Stimulated activated CD8-positive, alpha-beta memory T cell treated with anti-CD3 and anti-CD28 coated beads, Interleukin-2, amount 100 ng/mL, for 48 hours (primary cell): ENCODE measurements at places on chromosomes 1 and 21.

DNA sequence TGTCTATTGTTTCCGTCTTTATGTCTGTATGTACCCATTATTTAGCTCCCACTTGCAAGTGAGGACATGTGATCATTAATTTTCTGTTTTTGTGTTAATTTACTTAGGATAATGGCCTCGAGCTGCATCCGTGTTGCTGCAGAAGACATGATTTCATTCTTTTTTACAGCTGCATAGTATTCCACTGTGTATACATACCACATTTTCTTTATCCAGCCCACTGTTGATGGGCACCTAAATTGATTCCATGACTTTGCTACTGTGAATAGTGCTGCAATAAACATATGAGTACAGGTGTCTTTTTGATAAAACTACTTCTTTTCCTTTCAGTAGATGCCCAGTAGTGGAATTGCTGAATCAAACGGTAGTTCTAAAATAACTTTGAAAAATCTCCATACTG, 12.7 kb upstream of the SLAMF1 start:
- DNase-seq, result no peak

GRCh38 chr1:85368073-85368770, 91.8 kb upstream of the BCL10 start:
- DNase-seq, result no peak

DNA sequence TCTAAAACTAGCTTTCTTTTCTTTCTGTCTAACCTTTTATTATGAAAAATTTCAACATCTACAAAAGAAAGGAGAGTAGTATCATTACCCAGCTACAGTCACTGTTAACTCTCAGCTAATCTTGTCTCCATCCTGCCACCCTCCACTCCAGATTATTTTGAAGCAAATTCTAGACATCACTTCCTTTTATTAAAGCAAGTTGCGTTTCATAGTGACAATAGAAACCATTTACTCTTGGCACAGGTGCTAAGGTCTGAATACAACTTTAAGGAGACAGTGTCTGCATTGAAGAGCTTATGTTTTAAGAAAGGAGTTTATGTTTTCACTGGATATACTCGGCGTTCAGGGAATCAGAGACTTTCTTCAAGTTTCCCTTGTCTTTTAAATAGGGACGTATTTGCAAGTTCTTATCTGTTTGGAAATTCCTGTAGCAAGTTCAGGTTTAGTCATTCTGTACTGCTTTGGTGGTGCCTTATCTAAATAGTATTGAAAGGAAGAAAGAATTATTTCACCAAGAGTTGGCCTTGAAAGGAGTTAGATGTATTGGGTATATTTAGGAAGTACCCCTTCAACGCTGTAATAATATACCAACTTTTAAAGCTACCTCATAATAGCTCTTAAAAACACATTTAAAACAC, 42.7 kb downstream of the ITSN1 start:
- DNase-seq, result no peak

DNA sequence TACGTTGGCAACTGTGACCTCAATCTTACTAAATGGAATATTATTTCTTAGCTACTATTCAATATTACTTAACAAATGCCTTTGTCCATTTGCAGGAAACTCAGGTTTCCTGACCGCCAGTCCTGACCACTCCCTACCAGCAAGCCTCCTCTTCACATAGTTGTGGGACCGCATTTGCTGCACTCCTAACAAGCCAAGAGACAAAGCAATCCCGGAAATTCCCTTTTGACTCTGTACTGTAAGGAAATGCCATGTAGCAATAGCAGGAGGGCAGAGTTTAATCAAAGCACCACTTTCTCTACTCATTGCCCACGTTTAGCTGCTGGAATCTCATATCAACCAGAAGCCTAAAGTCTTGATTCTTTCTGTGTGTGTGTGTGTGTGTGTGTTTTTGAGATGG, 28.1 kb upstream of the ACBD6 start:
- DNase-seq, result no peak
